ENCODE measurements at places on chromosomes 13 and 19.

GRCh38 chr19:36748431-36749275 lies 24.0 kb downstream of the ZNF850 start:
- DNase-seq, result no peak

- no peak for DNase-seq
Measured at GRCh38 chr19:1270213-1270853, 1.2 kb downstream of the CIRBP start.

DNA sequence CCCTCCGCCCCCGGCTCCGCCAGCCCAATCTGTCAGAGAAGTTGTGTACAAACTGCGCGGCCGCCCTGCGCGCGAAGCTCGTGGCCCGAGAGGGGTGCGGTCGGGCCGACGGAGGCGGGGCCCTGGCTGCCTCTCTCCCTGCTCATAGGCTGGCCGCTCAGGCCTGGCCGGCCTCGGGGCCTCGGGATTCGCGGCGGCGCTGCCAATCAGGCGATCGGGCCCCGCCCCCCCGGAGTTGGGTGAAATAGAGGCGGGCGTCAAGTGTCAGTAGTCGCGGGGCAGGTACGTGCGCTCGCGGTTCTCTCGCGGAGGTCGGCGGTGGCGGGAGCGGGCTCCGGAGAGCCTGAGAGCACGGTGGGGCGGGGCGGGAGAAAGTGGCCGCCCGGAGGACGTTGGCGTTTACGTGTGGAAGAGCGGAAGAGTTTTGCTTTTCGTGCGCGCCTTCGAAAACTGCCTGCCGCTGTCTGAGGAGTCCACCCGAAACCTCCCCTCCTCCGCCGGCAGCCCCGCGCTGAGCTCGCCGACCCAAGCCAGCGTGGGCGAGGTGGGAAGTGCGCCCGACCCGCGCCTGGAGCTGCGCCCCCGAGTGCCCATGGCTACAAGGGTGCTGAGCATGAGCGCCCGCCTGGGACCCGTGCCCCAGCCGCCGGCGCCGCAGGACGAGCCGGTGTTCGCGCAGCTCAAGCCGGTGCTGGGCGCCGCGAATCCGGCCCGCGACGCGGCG lies at the start of gene KLF5:
Gene KLF5 (plus strand): TSS at position 270 of the 724 bp plus-strand sequence. CDS start 323 bp downstream, at position 593.
- peak; percentile 46 for DNase-seq

DNA sequence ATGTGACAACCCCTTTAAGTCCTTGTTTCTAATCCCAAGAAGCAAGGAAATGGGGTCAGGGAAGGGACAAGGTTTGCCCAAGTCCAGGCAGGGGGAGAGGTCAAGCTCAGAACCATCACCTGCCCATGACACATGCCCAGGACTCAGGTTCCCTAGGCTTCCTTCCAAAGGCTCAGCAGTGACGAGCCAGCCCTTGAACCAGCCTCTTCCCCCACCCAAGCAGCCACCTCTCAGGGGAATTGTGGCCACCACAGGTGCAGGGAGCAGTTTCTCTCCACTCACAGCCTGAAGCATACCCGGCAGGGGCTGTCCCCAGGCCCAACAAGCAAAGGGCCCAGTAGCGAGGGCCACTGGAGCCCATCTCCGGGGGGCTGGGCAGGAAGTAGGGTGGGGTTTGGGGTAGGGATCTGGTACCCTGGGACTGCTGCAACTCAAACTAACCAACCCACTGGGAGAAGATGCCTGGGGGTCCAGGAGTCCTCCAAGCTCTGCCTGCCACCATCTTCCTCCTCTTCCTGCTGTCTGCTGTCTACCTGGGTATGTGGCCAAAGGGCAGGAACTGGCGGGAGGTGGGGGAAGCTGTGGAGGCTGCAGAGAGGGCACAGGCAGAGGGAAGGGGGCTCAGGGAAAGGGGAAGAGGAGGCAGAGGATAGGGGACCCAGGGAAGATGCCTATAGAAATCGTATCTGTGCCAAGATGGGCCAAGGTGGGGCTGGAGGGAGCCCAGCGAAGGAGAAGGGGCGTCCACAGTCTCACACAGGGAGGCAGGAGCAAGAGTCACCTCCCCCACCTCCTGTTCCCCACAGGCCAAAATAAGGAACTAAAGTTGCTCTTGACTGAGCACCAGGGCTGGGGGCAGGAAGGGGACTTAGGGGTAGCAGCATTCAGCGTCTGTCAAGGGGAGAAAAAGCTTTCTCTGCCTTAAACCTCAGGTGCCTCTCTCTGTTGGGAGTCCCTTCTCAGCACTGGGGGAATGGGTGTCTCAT lies at the start of gene CD79A:
Gene CD79A (plus strand): TSS at position 433 of the 986 bp plus-strand sequence. CDS start 26 bp downstream, at position 459.
- no peak for DNase-seq

- no peak for DNase-seq
Measured at GRCh38 chr13:40389081-40389641, 277.3 kb downstream of the FOXO1 start.

- no peak for DNase-seq
Measured at GRCh38 chr19:47895165-47895782, 9.2 kb upstream of the SULT2A1 start.

GRCh38 chr13:23861310-23861709 lies 27.9 kb downstream of the MIPEP start:
- DNase-seq, result no peak

- no peak for DNase-seq
Measured at GRCh38 chr19:5948752-5949564, 29.0 kb downstream of the RANBP3 start.

- DNase-seq, result no peak
Measured at GRCh38 chr13:24670961-24671381, 9.2 kb upstream of the ATP12A start.

- no peak for DNase-seq
Measured at GRCh38 chr13:26742691-26743358, 17.8 kb downstream of the GPR12 start.

DNA sequence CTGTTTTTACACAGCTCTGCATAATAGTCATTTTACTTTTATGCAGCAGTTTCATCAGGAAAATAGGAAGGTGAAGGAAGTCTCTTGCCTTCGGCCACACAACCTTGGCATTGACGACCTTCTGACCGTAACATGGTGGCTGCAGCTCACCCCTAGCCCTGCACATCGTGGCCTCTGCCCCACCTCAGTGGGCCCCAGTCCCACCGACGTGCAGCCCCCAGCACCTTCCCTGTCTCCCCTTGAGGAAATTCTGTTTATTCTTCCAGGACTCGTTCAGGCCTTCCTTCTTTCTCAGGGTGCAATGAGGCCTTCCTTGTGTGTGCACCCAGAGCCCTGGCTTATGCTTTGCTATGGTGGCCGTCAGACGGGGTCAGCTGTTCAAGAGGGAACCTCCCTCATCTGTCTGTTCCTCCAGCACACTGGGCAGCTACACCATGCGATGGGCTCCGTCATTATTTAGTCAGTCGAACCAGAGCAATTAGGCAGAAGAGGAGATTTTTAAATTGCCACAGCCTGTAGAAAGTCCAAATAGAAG lies 33.3 kb downstream of the TMEM255B start:
- no peak for DNase-seq

- DNase-seq, result peak; percentile 94
Measured at GRCh38 chr19:34232566-34233481, 21.5 kb upstream of the GARRE1 start.

DNA sequence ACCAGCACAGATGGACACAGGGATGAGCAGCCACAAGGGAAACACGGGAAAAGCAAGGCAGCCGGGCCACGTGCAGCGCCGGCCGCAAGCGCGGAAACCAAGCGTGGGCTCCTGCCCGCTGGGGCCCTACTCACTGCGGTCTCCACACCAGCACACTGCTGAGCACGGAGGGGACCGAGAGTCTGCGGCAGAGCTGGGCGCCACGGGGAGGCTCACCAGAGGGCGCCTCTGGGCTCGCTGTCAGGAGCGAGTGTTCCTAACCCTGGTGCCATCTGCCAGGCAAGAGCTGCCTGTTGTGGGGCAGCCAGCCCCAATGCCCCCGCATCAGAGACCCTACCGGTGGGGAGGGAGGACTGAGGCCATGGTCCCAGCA lies 26.5 kb downstream of the MPND start:
- no peak for DNase-seq

DNA sequence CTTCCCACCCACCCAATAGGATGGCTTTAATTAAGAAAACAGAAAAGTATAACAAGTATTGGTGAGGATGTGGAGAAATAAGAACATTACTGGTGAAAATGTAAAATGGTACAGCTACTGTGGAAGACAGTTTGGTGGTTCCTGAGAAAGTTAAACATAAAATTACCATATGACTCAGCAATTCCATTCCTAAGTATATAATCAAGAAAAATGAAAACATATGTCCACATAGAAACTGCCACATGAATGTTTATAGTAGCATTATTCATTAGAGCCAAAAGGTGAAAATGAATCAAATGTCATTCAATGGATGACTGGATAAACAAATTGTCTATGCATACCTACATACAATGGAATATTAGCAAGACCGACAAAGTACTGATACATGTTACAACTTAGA lies 16.9 kb downstream of the DZIP1 start:
- DNase-seq, result no peak

- no peak for DNase-seq
Measured at GRCh38 chr19:14672188-14672872, 2.3 kb downstream of the ADGRE3 start.

- no peak for DNase-seq
Measured at GRCh38 chr19:11361771-11362731, 6.8 kb downstream of the PLPPR2 start.

DNA sequence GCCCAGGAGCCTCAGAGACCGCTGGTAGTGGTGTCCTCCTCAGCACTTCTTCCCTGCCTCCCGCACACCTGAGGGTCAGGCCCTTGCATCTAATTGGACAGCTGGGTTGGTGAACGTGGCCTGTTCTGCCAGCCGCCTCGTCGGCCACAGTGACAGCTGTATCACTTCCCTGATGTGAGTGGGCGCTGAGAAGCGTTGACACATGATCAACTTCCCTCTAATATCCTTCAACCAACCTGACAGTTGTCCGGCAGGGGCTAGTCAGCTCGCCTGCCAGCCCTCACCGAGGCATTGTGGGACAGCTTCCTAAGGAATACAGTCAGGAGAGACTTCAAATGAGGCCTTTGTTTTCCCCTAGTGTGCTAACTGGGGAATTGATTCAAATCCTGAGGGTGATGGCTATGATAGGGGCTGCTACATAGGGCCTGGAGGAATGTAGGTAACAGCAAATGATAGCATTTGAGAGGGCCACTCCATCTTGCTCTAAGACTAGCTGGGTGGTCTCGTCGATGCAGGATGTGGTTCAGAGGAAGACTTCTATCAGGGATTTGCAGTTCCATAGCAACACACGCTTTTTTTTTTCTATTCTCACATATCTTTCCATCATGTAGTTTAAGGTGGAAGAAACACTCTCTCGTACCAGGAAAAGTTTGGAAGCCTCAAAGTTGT lies 230.8 kb downstream of the TSHZ3 start:
- DNase-seq, result no peak

DNA sequence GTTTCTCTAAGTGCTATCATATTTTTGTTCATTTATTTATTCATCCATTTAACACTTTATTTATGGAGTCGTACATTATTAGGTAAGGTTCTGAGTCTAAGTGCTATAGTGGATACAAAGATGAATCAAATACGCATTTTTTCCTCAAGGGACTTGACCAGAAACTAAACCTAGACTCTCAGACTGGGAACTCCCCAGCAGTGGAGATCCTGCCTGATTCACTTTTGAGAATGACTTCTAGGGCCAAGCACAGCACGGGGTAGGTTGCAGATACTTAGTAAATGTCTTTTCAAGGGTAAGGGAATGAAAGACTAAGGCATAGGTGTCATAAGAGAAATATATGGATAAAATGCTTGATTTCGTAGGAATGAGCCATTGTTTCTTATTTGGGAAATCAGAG lies 7.2 kb downstream of the DNAJC15 start:
- DNase-seq, result no peak

GRCh38 chr13:108781312-108781711 lies 151.9 kb downstream of the MYO16 start:
- DNase-seq, result no peak
